ENCODE measurements at places on chromosomes 16 and 17. TPM values are rescaled to one million over a fixed set of nuclear protein-coding genes. Genes with fewer than 3 reads are reported as not detected.

GRCh38 chr16:57477531-57478202 is 8.6 kb downstream of the DOK4 start:
- H3K27ac ChIP-seq, result no peak overlapping the region
- peaks cover 19% of the 10 kb centered on the region for H3K36me3 ChIP-seq

DNA sequence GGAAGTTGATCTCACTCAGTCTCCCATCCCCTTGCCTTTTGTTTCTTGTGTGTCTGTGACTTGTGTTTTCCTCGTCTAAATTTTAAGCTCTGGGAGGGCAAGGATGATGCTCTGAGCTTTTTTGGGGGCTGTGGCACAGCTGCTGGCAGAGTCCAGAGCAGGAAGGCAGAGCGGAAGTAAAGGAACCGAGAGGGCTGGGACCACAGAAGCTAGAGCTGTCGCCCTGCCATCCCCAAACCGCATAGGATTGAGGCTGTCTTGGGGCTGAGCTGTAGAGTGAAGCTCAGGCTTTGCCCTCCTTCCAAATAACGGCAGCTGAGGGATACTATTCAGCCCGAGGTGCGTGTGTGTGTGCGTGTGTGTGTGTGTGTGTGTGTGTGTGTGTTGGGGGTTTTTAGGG is 3.8 kb upstream of the DNAH2 start:
- H3K4me3 ChIP-seq, result no peak overlapping the region
- H3K27ac ChIP-seq, result no peak overlapping the region
- DNase-seq, result no peak
- H3K4me1 ChIP-seq, result no peaks in the 10 kb centered on the region

GRCh38 chr17:19744922-19745757 is 3.0 kb downstream of the ALDH3A1 start:
- peak; percentile 92 for DNase-seq
- no peaks in the 10 kb centered on the region for H3K27me3 ChIP-seq
- no peaks in the 10 kb centered on the region for H3K36me3 ChIP-seq
- H3K27ac ChIP-seq, result no peak overlapping the region
- H3K4me3 ChIP-seq, result peak overlapping the region; percentile 15

- no peak within 1 kb of the TSS for H3K4me3 ChIP-seq
- H3K36me3 ChIP-seq, result no peaks in the 10 kb centered on the region
- DNase-seq, result no peak
- H3K27ac ChIP-seq, result no peak within 1 kb of the TSS
Observed at GRCh38 chr17:10837921-10838320, at the start of gene PIRT. Gene PIRT, minus strand, starts transcription at chr17:10838087. Its CDS starts 12,442 bp downstream, at chr17:10825645.

MYH1 gene
- not detected for total RNA-seq

CD300C gene
- total RNA-seq, result 1.2 TPM
